ENCODE measurements at places on chromosomes 5 and 9.

DNA sequence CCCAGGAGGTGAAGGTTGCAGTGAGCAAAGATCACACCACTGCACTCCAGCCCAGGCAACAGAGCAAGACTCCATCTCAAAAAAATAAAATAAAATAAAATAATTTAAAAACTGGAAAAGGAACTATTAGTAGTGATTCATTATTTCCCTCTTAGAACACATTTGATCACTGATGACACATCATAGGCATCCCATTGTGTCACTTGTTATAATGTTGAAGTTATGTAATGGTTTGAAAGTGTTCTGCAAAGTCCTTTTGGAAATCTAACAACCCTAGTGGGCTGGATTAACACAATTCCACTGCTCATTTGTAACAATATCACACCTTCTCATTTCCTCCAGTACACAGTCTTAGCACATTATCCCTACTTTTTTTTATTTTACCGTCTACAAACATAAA is 81.8 kb upstream of the LMNB1 start:
- no peak for DNase-seq

DNA sequence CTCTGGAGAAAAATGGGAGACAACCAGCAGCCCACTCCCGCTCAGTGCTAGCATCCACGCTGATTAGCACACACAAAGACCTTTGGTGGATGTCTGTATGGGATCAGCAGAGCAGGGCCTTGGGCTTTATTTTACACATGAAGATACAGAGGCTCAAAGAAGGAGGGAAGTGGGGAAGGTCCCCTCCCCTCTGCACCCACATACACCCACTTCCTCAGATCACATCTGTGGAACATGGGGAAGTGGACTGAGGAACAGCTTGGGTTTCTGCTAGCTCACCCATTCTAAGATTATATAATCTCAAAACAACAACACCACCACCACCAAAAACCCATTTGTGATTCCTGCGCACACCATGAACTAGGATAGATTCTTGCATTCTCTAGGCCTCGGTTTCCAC is 14.0 kb downstream of the GGTA1 start:
- DNase-seq, result no peak

DNA sequence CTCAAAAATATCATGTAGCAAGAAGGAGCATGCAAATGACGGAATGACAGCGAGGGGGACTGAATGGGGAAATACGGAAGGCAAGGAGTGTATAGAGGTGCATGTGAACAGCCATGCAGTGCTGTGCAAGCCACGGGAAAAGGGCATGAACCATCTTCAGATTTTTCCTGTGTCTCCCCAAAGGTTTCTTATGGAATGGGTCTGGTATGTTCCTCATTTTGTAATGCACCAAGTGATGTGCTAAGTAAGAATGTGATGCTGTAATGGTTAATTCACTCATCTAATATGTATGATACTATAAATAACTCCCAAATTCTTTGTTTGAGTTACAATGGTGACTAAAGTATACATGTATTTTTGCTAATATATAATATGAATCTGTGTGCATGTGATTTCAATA is 99.0 kb upstream of the DAB2 start:
- no peak for DNase-seq

DNA sequence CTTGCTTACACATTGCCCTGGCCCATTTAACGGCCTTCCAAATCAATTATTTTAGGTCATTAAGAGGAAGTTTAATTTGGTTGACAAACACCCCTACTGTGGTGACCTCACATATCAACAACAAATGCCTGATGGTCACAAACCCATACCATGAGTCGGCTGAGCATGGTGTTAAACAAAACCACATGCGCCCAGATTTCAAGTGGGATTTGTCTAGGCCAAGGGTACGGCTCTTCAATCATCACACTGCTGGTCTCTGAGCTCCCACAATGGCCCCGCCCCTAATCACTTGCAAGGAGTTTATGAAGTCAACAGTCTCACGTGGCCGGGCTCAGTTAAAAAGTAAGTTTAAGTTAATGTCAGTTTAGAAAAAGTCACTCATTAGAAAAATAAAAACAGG is 243.8 kb downstream of the CRB2 start:
- DNase-seq, result no peak

- DNase-seq, result no peak
Observed at GRCh38 chr5:103404483-103404882, 145.9 kb downstream of the MACIR start.

GRCh38 chr9:1879501-1879900 is 135.6 kb upstream of the SMARCA2 start:
- DNase-seq, result no peak

GRCh38 chr5:89458332-89458656 is 575.3 kb upstream of the MEF2C start:
- DNase-seq, result no peak

DNA sequence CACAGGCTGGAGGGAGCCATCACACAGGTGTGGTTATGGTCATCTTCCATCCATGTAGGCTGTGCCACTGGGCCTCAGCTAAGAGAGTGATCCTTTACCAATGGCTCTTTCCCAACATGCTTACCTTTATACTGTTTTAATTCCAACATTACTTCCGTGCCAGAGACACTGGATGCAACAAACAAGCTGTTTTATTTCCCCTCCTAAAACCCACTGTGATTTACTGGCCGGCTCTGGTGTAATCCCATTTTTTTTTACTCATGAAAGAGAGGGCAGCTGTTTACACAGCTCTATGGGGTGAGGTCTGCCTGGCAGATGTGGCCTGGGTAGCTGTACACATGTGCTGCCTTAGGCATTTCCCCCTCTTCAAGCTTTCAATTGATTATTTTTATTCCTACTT is 58.5 kb downstream of the MACROH2A1 start:
- DNase-seq, result no peak

- DNase-seq, result peak; percentile 46
Observed at GRCh38 chr5:76393035-76393680, 9.9 kb upstream of the IQGAP2 start.

DNA sequence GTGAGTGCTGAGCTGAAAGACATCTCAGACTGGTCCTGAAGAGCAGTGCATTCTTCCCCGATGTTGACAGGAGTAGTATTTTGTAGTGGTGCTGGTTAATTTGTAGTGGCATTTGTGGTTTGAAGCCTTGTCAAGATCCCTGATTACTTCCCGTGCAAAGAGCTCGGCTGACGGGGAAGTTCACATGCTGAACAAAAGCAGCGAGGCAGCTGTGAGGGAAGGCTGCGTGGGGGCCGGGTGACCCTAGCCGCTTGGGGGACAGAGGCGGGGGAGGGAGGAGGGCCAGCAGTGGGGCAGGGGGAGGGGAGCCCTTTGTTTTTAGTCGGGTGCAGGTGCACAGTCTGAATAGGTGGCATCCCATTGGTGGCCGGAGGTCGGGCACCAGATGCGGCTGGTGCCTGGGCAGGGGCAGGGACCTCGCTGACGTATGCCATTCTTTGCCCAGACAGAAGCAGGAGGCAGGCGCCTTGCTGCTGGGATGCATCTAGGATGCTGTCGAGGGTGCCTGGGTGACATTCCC is 64.7 kb downstream of the CRB2 start:
- DNase-seq, result no peak

DNA sequence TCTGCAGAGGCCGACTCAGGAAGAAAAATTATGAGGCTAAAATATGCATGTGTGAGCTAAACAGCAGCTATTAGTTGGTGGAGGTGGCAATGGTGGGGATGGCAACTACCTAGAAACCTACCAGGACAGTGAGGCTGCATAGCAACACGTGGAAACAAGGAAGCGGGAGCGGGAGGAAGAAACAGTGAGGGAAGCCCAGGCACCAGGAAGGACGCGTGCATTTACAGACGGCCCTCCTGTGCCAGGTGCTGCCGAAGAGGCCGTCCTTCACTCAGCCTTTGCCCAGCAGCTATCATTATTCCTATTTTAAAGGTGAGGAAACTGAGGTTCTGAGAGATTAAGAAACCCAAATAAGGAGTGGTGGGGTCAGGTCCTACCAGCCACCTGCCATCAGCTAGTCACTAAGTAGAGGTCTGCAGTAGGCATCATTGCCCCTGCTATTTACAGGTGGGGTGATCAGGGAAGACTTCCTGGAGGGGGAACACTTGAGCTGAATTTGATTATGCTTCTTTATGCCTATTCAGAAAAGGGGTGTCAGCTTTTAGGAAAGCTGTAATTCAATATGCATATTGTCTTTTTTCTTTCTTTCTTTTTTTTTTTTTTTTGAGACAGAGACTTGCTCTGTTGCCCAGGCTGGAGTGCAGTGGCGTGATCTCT is 125.3 kb downstream of the CRB2 start:
- DNase-seq, result no peak

DNA sequence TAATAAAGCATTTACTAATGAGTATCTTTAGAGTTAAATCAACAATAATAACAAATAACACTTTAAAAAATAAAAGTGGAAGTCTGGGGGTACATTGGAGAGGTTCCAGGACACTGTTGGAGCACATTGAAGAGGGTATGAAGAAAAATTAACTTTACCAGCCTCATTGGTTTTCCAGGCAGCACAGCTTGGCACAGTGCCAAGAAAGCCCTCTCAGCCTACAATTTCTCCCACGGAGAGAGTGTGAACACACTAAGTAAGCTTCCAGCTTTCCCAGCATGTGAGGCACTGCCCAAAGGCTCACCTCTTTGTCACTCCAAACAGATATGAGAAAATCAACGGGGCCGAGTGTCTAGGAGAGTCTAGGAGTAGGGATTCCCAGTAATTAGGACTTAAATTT is 1912.8 kb upstream of the NUDT12 start:
- DNase-seq, result no peak

Measured in CD4-positive, alpha-beta T cell treated with Interleukin-10 for 1 hour (primary cell).